HFF-Myc (cell line): ENCODE measurements at places on chromosomes 5 and 9.

- DNase-seq: no peak
Observed at GRCh38 chr5:32501071-32502002, 56.8 kb upstream of the ZFR start.

DNA sequence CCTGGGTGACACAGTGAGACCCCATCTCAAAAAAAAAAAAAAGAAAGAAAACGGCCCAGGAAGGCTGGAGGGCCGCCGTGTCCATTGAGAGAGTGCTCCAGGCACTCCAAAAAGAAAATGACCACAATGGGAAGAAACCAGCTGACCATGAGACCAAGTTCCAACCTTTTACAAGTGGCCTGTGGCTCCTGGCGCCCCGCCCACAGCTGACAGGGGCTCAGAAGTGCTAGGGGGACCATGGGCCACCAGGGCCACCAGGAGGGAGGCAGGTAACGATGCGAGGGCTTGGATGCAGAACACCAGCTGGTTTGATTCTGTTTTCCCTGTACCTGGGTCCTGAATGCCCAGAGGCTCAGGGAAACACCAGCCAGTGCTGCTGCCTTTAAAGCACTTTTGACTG is 34.6 kb downstream of the FXN start:
- no peak for DNase-seq

- no peak for DNase-seq
Observed at GRCh38 chr5:153661897-153662296, 171.4 kb downstream of the GRIA1 start.

DNA sequence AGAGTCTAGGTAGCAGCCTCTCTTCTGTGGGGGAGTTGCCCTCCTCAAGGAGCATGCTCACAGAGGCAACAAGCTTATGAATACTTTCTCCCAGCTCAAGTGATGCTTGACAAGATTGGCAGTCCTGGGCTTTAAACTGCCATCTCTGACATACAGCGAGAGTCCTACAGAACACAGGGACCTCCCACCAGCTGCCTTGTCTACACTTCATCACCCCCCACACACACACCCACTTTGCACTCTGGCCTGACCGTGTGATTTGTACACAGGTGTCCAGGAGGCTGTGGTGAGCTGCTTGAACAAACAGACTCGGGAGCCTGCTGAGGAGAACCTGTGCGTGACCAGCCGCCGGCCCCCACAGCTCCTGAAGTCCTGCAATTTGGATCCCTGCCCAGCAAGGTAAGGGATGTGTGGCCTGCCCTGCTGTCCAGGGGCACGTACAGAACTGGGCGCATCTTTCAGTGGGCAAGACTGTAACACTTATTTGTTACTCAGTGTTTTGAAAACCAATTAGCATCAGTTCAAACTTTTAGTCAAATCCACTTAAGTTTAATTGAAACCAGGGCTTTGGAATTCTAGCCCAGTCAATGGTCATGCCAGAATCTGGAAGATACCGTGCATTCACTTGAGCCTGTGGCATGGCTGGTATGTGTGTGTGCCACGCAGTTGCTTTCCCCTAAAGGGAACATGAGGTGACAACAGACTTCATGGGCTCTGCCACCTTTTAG is 247.5 kb downstream of the ADAMTSL1 start:
- no peak for DNase-seq
